Stimulated activated CD4-positive, alpha-beta T cell treated with anti-CD3 and anti-CD28 coated beads, Interleukin-1b, Interleukin-23, amount 100 ng/mL, for 4 hours (primary cell): ENCODE measurements at places on chromosomes 2 and 18.

- no peak for DNase-seq
Observed at GRCh38 chr18:74613381-74613780, 15.7 kb downstream of the ZNF407 start.

- no peak for DNase-seq
Observed at GRCh38 chr2:53575721-53576124, 191.9 kb upstream of the CHAC2 start.

GRCh38 chr2:18926631-18927524, 337.5 kb upstream of the NT5C1B start:
- DNase-seq = no peak

DNA sequence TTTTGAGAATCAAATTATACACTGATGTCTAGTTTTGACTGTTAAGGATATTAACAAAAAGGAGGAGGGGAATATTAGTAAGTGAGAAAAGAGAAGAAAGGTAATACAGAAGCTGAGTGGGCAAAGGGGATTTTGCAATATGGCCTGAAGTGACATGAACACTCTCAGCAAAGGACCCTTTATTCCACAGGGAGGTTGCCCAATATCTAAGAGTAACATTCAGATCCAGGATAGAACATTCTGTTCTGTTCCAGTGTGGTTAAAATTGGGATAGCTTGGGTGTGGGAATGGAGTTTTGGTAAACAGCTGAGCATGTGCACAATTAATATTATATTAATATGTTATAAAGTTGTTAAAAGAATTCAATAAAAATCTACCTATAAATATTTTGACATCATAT, 120.1 kb downstream of the ZNF385B start:
- no peak for DNase-seq

GRCh38 chr2:142220901-142221300, 90.1 kb upstream of the LRP1B start:
- DNase-seq = no peak

- no peak for DNase-seq
Observed at GRCh38 chr2:42980764-42981416, 188.5 kb upstream of the HAAO start.

DNA sequence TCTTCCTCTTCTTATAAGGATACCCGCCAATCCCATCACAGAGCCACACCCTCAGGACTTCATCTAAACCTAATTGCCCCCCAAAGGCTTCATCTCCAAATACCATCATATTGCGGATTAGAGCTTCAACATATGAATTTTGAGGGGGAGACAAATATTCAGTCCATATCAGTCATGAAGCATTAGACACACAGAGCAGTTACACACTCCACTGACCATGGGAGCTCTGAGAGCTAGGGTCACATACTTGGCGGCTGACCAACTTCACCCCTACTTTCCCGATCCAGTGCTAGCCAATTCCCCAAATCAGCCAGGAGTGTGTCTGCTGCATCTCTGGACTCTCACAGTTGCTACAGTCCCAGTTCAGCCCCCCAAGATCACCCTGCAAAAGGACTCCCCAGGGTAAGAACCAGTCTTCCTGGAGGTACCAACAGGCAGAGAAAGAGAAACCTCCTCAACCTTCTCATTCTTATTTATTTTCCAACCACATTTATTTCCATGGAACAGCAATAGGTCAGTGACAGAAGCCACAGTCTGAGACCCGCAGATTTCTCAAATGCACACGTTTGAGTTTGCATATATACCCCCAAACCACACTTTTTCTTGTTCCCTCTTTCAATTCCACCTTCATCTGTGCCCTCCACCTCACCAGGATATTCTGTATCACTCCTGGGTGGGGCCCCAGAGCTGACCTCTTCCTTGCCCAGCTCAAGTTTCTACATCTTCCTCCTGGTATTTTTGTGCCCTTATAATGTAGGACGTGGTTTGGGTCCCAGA, 33.3 kb downstream of the SPP2 start:
- DNase-seq = no peak
